ACHN (cell line): ENCODE measurements at places on chromosomes 3 and 15.
A peak's percentile ranks its signal among the peaks of the same experiment; 100 is the strongest.

DNA sequence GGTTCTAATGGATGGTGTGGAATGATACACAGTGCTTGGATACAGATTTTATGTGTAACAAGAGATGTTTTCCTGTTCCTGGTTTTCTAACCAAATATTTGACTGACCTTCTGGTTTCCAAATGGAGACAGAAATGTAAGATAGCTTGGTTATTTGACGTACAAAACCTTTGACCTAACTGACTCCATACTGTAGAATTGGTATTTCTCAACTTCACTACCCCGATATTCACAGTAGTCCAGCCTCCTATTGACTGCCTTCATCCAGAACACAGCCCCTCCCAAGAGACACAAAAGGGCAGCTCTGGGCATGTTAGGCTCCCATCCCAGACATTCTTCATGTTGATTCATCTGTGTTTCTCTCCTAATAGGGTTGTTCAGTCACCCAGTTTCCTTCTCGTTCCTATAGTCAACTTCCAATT is 33.4 kb downstream of the MYO1E start:
- DNase-seq, result no peak

DNA sequence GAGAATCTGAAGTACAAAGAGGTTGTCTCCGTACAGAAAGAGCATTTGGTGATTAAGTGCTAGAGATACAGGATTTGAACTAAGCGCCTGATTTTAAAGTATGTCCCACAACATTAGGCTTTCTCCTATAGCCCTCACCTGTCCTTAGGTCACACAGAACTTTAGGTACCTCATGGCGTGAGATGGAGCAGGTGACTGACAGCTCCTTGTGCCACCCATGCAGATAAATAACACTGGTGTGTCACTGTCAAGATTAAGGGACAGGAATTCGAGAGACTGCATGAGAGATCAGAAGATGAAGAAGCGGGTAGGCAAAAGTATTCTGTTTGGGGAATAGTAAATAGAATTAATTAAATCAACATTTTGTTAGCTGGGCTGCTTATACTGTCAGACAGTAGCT is 1.1 kb downstream of the BLM start:
- no peak for DNase-seq

DNA sequence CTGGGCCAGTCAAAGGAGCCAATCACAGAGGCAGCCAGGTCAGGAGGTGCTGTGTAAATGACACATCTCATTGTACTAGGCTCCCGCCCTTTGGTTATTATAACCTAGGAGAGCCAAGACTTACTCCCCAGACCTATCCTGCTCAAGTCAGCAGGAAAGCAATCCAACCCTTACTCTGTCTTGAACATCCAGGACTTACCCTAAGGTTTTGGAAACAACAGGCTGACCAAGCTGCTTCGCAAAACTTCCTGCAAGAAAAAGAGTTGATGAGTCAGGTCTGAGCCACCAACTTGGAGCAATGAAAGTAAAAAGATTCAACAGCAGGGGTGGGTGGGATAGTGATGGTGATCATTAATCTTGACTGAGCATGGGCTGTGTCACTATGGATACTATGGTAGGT is 144.4 kb downstream of the MYLK start:
- DNase-seq, result peak; percentile 55

DNA sequence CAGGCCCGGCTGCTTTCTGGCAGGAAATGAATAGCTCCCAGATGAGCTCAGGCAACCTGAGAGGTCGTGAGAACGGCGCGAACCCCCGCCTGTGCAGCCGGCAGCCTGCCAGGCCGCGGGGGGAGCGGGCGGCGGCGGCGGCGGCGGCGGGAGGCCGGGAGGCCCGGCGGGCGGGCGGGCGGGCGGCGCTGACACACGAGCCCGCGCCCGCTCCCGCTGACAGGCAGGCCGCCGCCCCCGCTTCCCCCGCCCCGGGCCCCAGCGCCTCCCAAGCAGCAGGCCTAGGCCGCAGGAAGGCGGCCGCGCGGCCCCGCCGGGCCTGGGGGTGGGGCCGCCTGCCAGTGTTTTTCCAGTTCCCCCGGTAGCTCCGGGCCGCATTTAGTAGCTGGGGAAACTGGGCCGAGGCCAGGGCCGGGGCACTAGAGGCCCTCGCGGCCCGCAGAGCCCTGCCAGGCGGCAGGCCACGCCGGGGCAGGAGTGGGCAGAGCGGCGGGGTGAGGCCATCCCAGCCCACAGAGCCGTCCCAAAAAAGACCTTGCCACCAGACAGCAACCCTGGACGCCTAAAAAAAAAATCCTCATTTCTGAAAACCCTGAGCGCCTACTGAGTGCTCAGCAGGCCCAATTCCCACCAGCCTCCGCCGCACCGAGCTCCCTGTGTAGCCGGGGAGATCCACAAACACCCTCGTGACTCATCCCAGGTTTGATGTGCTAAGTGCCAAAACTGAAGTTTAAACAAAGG is 5.6 kb downstream of the HES1 start:
- peak; percentile 82 for DNase-seq

DNA sequence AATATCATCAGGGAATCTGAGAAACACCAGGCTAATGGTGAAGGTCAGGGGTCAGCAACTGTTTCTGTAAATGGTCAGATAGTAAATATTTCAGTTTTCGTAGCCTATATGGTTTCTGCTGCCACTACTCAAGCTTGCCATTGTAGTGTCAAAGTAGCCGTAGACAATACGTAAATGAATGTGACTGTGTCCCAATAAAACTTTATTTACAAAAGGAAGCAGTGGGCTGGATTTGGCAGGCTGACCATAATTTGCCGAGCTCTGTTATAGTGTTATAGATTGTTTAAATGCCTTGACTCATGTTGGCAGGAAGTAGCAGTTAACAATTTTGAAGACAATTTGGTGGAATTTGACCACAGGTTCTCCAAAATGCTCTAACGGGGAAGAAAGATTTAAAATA is 548.2 kb downstream of the FOXP1 start:
- no peak for DNase-seq

GRCh38 chr15:47997195-47998080 is 123.4 kb upstream of the SLC24A5 start:
- no peak for DNase-seq

GRCh38 chr3:120838441-120839091 is 69.4 kb upstream of the STXBP5L start:
- no peak for DNase-seq

DNA sequence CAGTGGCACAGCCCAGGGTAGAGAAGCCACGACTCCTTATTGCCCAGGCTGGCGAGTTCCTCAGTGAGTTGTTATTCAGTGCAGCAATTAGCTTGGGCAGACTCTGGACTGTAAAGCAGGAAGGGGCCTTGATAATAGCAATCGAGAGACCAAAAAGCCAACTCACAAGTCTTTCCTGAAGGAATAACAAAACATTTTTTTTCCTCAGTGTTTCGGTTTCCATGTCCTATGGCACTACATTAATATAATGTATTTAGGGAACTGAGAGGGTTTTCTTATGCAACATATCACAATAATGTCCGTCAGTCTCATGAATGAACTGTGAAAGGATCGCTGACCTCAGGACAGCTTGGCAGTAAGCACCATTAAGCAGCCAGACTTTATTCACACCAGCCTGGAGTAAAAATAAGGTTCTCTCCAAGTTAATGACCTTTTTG is 248.9 kb upstream of the TBL1XR1 start:
- DNase-seq, result no peak

- no peak for DNase-seq
Observed at GRCh38 chr3:149479621-149480325, 5.3 kb downstream of the TM4SF4 start.

DNA sequence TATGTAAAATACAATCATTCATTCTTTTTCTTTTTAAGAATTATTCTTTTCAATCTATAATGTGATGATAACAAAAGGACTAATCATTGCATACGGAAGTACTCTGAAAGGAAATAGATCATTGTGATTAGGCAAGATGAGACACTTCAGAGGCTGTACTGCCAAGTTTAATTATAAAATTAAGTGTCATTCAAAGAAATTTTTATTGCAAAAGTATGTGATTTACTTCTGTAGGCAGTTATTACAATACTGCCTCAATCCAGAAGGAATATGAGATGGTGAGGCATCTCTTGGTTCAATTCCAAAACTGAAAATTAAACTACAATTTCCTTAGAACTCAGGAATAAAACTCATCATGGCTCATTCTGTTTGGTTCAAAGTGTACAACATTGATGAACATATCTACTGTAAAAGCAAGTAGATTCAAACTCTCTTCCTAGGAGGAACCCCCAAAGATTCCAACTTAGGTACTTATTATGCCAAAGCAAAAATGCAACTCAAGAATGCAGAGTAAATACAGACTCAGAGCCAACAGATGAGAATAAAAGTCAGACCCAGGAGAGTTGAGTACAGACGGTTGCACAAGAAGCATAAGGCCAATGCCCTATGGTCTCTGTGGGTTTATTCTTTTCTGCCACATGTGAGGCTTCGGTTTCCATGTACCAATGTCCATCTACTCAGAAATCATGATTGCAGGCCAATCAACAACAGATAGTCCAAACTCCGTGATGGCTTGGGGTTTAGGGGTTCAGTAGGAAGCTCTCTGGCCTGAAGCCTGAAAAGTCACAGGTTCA is 118.5 kb upstream of the WNT5A start:
- DNase-seq, result no peak

DNA sequence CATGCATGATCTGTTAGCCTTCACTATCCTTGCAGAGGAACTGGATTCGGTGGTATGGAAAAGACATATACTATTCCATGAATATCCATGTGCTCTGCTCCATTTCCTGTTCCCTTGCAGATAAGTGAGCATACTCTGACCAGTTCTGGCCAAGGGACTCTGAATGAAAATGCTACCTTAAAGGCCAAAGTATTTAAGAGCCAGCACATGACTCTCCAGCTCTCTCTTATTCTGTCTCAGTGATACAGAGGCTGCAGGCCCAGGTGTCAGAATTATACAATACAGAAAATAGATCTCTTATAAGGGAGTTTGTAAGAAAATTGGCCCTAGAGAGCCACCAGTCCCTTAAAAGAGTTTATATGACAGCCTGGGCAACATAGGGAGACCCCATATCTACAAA is 779.7 kb upstream of the CFAP20DC start:
- no peak for DNase-seq

DNA sequence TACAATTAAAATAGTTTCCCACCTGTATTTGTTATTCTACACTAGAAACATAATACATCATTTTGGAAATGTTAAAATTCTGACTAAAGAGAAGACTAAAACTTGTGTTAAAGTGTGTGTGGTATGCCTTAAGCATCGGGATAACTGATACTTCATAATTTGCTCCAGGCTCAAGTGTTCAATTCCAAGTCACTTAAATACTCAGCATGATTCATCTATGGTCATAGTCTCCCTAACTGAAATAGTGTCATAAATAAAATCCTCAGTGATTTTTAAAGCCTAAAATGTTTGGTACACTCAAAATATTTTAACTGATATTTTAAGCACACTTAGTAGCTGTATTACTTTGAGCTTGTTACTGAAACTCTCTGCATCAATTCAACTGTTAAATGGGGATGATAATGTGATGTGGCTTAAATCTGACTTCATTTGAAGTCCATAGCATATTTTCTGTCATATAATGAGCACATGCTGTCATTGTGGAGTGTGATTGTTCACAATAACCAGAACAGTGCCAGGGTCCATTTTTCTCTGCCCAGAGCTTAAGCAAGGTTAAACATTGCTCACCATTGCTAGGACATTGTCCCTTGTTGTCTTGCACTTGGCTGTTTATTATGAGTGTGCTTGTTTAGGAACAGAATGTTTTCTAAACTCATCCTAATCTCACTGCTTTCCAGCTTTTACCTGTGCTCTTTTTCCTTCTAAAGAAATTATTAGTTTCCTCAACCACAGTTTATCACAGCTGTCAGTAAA is 122.2 kb downstream of the KLHL25 start:
- no peak for DNase-seq

DNA sequence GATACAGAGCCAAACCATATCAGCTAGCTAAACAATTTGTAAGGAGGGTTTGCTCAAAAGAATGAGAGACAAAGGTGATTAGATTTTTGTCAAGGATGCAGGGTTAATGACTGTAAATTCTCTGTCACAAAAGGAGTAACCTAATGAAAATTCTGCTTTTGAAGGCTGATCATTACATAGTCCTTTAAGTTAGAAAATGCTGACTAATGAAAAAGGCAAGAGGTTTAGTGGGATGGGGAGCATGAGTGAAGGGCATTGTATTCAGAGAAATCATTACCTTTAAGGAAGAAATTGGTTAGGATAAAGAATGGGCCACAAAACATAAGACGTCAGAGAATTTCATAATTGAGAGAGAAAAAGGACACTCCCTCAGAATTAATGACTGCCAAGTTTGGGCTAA is 97.7 kb downstream of the TP63 start:
- no peak for DNase-seq

GRCh38 chr3:110521019-110521418 is 550.6 kb upstream of the NECTIN3 start:
- DNase-seq, result no peak

DNA sequence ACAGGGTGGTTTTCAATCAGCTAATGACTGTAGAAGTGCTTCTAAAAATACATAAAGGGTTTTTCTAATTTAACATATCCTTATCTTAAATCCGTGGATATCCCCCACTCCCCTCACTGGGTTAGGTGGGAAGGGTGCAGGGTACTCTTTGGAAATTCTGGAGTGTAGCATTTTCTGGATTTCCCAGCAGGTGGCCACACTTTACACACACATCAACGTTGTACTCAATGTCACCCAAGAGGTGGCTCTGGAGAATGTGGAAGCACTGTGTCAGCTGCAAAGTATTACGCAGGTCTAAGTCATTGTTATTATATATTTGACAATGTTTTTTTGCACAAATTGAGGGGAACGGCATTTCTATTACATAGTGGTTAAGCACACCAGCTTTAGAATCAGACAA is 168.8 kb downstream of the CHDH start:
- DNase-seq, result peak; percentile 11

DNA sequence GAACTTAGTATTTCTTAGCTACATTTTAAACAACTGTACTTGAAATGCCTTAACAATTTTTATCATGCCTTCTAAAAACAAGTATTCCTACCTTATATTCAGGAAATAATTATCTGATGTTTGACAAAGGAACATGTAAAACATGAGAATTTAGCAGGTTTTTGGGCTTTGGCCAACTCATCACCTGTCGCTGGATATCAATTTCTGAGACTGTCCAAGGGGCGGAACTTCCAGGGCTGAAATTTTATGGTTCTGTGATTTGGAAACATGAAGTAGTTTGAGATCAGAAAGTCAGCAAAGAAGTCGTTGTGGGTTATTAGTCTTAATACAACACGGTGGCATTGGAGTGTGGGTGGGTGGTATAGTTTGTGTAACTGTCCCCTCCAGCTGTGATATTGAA is 282.2 kb upstream of the LRRN1 start:
- DNase-seq, result no peak

DNA sequence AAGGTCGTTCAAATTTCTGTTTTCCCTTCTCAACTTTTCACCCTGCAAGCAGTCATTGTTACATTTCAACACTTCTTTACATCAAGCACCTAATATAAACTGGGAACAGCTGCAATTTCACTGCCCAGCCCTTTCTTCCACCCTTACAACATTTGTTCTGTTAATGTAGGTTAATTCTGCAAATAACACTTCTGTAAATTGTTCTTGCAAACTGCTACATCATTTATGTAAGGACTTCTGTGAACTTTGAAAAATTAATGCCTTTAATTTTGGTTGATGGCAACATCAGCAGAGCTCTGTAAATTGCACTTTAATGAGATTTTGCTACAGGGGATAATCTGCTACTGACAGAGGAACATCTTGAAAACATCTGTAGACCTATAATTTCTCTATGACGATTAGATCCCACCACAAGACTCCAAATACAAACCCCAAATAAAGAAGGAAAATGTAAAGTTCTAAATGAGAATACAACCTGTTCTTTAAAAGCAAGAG is 93.5 kb downstream of the ZIC4 start:
- no peak for DNase-seq

GRCh38 chr3:93961026-93961425 is 12.7 kb downstream of the PROS1 start:
- DNase-seq, result no peak

GRCh38 chr15:83977992-83978391 is 257.6 kb upstream of the GOLGA6L4 start:
- no peak for DNase-seq
